Activated CD8-positive, alpha-beta memory T cell treated with anti-CD3 and anti-CD28 coated beads for 48 hours (primary cell): ENCODE measurements at places on chromosomes 4 and X.

- DNase-seq = no peak
These were observed 581 bp upstream of the STK32B start for GRCh38 chr4:5050520-5051277.

DNA sequence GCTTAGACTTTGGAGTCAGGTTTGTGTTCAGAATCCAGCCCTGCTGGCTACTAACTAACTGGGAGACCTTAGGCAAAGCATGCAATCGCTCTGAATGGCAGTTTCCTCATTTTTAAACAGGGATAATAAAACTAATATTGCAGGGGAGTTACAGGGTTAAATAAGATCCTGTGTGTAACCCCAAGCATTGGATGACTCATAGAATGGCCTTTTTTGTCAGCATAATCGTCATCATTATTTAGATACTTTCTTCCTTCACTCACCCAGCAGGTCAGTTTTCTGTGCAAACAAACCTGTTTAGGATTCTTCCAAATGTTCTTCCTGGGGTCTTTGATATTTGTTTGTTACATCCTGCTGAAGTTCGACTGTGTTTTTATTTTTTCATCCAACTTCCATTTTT, 208.2 kb downstream of the EVC2 start:
- DNase-seq = no peak

- DNase-seq = peak; percentile 75
These were observed at the start of gene AFF1 for GRCh38 chr4:86934771-86935565. AFF1 (plus strand) TSS chr4:86935011; CDS start chr4:86948534, 13,523 bp downstream.

DNA sequence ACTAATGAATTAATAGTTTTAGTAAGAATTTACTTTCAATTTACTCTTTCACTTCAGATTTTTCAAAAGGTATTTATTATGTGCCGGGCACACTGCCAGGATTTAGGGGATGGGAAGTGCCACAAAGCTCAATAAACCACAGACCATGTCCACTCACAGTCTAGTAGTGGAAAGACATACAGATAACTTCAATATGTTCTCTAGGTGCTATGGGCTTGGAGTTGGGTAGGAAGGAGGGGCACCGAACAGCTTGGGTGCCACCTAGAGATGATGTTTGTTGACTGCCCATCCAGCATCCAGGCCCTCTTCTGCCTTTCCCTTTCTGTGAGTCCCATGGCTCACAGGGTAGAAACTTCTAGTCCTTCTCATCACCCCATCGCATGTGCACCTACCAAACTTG, 17.8 kb downstream of the MFAP3L start:
- DNase-seq = no peak

DNA sequence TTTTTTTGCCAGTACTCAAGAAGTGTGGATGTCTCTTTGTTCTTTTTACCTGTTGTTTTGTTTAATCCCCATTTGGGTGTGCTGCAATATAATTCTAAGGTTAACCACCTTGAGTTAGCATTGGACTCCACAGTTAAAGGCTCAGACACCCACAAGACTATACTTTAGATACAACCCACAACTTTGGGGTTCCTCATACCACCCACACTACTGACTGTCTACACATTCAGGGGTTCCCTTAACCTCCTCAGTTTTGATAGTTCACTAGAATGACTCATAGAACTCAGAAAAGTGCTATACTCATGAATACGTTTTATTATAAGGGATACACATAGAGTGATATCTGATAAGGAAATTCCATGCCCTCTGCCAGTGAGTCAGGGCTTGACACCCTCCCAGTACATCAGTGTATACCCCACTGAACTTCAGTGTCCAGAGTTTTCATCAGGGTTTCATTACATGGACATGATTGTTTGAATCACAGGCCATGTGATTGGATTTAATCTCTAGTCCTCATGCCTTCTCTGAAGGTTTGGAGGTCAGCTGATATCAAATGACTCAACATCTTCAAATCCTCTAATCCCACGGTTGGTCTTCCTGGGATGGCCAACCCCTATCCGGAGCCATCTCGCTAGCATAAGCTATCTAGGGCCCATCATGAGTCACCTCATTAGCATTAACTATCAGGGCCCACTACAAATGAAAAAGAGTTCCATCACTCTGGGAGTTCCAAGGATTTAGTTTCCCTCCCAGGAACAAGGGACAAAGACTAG, 357.7 kb upstream of the EMCN start:
- no peak for DNase-seq

- no peak for DNase-seq
These were observed 25.4 kb downstream of the TMEM47 start for GRCh38 chrX:34631479-34632220.

DNA sequence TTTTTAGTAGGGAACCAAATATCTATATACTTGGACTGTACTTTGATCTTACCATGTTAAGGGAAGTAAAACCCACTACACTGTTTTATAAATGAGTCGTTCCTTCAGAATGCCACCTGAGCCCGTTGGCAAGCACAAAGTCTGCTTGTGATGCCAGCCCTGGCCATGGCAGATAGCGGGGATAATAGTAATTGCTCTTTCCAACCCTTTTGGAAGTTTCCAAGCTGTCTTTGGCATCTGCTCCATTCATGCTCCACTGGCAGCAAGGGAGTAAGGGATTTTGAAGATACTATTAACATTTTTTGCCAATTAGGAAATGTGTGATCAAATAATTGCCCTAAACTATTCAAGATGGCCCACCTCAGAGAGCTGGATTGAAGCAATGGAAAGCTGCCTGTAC, 689.2 kb upstream of the SLIT2 start:
- DNase-seq = no peak

- no peak for DNase-seq
These were observed 73.0 kb upstream of the ZNF518B start for GRCh38 chr4:10530137-10530786.

GRCh38 chr4:20926529-20926928, 226.3 kb downstream of the PACRGL start:
- no peak for DNase-seq

DNA sequence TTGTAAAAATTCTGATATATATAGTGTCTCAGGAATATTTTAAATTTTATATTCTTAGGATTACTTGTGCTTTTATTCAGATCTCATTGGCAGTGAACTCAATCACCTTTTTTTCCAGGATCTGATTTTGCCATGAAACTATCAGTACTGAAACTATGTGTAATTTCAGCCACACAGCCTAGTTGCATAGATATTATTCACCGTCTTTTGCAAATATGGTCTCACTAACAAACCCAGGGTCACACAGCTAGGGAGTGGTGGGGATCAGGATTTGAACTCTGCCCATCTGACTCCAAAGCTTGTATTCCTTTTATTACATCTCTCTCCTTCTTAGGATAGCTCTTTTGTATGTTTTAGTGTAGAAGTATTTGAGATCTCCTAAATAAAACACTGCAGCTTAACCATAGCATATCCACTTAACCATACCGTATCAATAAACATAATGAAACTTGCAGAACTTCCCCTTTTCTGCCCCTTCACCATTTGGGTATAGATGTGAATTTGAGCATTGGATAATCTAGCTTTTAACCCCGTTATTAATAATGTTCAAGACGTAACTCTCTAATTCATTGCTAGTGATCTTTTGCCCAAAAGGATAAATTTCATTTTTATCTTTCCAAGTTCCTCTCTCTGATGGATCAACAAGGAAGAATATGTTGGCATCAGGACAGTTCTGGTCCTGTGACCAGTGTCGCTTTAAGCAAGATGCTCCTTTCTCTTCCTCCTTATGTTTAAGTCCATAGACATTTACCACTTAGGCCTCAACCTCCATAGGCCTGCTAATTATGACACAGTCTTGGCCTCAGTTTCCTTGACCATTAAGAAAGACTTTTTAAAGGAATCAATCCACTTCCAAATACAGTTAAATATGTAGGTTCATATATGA, 74.6 kb downstream of the RAPGEF2 start:
- DNase-seq = no peak

DNA sequence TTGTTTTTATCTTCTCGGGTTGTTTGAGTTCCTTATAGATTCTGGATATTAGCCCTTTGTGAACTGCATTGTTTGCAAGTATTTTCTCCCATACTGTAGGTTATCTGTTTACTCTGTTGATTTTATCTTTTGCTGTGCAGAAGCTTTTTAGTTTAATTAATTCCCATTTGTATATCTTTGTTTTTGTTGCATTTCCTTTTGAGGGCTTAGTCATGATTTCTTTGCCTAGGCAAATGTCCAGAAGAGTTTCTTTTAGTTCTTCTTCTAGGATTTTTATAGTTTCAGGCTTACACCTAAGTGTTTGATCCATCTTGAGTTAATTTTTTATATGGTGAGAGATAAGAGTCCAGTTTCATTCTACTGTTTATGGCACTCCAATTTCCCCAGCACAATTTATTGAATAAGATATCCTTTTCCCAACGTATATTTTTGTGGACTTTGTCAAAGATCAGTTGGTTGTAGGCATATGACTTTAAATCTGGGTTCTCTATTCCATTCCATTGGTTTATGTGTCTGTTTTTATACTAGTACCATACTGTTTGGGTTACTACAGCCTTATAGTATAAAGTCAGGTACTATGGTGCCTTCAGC, 54.3 kb downstream of the EGF start:
- no peak for DNase-seq

DNA sequence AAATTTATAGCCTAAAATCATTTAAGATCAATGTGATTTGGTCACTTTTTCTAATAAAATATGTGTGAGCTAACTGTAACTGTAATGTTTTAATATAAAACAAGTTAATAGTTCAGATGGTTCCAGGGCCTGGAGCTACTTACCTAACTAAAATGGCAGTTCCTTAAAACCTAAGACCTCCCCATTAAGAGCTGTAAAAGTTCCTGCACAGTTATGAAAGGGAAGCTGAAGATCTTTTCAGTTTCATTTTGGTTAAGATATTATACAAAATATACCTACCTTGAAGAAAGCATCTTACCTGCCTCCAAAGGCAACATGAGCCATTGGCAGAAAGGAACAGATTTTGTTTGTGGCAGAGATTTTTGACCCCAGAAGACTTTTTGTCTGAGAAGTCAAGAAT, 30.1 kb downstream of the HPF1 start:
- DNase-seq = no peak

DNA sequence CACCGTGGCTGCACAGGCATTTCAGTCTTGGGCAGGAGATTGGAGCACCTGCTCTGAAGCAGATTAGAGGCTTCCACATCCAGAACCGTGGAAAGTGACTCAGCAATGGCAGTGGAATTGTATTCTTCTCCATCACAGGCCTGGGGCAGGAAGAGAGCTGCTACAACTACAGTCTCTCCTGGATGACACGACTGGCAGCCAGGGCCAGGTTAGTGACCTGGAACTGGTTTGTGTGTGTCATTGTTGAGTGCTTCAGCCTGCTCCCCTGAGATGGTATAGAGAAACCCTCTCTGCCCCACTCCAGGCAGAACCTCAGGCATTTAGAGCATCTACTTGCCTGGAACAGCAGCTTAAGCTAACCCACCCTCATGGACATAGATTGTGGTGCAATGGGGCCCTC, 596.5 kb upstream of the INTU start:
- no peak for DNase-seq

DNA sequence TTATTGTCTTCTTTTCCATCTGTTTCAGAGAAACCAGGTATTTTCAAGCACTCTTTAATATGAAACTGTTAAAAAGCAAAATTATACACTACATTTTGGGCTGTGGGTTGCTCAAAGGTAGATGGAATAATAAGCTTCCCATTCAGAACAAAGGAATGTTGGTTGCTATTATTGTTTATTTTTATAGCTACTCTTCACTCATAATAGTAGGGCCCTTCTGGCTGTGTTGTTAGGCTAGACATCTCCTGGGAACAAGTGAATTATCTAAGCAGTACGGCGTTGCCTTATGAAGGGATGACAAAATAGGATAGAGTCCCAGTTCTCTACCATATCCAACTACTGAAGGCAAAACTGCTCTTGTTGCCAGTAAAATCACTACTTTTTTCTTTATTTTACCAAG, 34.2 kb downstream of the TENM3 start:
- DNase-seq = no peak

GRCh38 chrX:69293776-69294601, 128.7 kb upstream of the PJA1 start:
- DNase-seq = no peak

- DNase-seq = no peak
These were observed 33.1 kb downstream of the PCDH7 start for GRCh38 chr4:30753316-30753715.

DNA sequence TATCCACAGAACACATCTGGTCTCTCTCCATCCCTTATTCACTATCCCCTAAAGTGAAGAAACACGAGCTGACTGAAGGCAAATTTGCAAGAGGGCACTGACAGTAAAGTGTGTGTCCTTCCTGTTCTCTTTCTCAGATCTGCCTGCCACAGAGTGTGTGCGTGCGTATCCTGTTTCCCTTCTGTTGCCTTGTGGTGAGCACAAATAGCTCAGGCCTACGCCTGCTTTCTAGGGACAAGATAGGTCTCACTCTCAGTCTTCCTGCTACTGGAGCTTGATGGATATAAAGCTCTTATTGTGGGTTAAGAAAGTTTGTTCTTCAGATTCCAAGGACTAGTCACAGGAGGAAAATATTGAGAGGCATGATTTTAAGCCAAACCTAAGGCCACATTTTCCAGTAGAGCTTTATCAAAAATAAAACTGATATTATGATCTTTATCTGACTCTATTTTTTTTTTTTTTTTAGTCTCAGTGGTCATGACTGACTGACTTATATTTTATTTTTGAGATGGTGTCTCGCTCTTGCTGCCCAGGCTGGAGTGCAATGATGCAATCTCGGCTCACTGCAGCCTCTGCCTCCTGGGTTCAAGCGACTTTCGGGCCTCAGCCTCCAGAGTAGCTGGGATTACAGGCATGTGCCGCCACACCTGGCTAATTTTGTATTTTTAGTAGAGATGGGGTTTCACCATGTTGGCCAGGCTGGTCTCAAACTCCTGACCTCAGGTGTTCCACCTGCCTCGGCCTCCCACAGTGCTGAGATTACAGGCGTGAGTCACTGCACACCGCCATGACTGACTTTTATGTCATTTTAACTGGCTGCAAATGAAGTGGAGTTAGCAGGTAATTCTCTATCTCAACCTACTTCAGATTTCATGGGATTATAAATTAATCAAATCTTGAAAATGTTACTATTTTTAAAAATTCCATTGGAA, 140.3 kb upstream of the SH3RF1 start:
- peak; percentile 9 for DNase-seq

DNA sequence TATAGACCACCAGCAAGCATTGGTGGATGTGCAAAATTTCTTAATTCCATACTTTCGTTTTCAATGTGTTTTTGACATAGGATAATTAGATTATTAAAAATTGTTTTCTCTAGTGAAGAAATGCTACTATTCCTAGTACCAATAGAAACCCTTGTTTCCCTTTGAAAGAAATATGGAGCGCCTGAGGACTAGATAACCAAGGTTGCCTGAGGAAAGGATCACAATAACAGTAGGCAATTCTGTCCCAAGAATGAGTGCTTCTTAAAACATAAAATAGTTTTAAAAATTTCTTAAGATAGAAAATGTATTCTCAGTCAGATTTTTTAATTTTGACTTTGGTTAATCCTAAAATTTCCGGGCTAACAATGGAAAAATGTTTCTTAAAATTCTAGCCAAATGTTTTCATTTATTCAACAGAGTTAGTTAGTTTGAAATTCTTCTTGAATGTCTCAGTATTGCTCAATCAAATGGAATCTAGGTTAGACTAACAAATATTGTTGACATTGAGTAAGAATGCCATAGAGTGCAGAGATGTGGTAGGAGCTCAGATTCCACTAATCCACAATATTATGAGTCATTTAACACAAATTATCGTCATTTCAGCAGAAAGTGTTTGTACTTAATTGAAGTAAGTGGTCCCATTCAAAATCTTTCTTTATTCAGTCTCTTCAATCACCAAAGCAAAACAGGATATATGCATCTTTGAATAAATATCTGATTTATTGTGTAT, 666.0 kb downstream of the GRID2 start:
- no peak for DNase-seq

GRCh38 chr4:152039691-152040090, 278.9 kb upstream of the GATB start:
- DNase-seq = no peak

- no peak for DNase-seq
These were observed 40.7 kb upstream of the ANK2 start for GRCh38 chr4:113008716-113009115.
